Activated CD4-positive, alpha-beta T cell treated with anti-CD3 and anti-CD28 coated beads for 48 hours (primary cell): ENCODE measurements at places on chromosomes 3 and 15.

DNA sequence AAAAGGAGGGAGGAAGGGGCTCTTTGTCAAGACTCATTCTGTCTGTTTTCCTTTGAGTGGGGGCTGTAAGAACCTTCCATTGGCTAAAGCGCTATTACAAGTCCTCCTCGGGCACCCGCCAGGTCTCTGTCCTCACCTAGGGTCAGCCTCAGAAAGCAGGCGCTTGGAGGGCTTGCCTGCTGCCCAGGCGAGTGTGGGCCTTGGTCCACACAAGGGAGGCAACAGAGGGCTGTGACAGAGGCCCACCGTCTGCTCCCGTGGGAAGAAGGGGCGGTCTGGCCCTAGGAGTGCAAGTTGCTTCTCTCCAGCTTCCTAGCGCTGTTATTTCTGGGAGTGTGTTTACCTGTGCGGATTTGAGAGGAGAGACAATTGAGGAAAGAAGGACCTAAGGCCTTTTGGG lies 24.0 kb upstream of the EHD4 start:
- DNase-seq = no peak

GRCh38 chr3:121769246-121769645 lies 19.7 kb upstream of the GOLGB1 start:
- no peak for DNase-seq

GRCh38 chr3:148631124-148631903 lies 66.4 kb upstream of the AGTR1 start:
- no peak for DNase-seq

DNA sequence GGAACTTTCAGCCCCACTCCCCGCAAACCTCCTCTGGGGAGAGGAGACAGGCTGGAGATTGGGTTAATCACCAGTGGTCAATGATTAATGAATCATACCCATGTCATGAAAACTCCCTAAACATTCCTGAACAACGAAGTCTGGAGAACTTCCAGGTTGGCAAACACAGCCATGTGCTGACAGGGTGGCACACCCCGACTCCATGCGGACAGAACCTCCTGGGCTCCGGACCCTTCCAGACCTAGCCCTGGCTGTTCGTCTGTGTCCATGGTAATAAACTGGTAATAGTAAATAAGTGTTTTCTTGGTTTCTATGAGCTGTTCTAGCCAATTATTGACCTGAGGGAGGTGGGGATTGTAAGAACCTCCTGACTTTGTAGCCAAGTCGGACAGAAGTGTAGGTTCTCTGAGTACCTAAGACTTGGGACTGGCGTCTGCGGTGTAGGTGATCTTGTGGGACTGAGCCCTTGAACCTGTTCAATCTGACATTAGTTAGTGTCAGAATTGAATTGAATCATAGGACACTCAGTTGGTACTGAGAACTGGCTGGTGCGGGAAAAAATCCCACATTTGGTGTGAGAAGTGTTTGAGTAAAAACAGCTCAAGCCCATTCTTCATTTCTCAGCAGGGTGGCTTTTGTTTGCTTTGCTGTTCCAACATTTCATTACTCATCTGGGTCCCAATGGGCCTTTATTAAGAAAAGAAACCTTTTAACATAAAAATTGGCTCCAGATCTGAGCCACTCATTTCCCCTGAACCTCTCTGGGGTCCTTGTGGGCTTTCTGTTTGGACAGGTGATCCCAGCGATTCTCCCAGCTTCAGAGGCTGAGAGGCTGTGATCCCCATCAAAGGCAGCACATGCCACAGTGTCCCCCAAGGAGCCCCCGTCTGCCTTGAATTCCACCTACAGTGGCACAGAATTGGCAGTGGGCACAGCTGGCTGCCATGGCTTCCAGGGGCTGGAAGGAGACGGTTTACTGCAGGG lies 151.0 kb downstream of the TJP1 start:
- DNase-seq = no peak

GRCh38 chr15:88438181-88438580 lies 29.0 kb downstream of the MRPL46 start:
- DNase-seq = no peak
